ENCODE measurements at places on chromosomes 6 and 20.

DNA sequence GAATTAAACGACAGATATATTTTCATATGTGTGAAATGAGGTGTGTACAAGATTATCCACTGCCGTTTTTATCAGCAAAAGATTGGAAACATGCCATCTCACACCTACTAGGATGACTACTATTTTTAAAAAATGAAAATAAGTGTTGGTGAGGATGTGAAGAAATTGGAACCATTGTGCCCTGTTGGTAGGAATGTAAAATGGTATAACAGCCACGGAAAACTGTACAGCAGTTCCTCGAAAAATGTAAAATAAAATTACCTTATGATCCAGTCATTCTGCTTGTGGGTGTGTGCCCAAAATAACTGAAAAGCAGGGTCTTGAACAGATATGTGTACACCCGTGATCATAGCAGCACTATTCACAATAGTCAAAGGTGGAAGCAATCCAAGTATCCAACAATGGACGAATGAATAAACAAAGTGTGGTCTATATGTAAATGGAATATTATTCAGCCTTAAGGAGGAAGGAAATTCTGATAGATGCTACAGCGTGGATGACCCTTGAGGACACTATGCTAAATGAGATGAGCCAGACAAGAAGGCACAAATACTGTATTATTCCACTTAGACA is 27.0 kb upstream of the CCN5 start:
- DNase-seq, result no peak

DNA sequence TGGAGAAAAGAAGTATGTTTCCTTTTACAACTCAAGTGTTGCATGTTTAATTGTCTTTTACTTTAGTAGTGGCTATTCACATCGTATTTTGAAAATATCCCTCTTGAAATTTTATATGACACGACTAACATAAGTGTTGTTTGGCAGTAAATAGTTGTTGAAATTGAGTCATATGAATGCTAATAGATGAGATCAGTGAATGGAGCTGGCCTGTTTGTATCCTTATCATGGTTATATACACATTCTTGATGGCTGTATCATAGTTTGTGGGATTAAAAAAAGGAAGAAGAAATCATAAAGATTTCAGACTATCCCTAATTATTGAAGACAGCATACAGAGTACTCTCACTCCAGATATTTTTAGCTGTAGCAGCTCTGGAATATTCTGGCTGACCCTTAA is 8.2 kb upstream of the RAE1 start:
- no peak for DNase-seq

- no peak for DNase-seq
Observed at GRCh38 chr6:1654054-1654453, 44.3 kb downstream of the FOXC1 start.

DNA sequence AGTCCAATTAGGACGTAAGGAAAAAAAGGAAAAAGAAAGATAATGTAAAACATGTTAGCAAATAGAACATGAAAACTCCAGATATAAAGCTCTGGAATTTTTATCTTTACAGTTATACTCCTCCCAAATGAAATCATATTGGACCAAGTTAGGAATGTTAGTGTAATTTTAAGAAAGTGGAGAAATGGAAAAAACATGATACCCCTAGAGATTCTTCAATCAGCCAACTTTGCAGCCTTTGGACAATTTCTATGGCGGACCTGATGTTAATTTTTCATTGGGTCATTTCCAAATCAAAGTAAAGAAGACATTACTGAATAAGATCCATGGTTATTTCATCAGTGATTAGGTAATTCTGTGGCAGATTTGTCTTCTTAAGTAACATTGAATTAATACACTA is 748.7 kb downstream of the RFPL4B start:
- DNase-seq, result no peak

GRCh38 chr6:69018906-69019305 is 383.8 kb downstream of the ADGRB3 start:
- no peak for DNase-seq
